Osteocyte (in vitro differentiated cells): ENCODE measurements at places on chromosomes 3 and 15. TPM values are rescaled to one million over a fixed set of nuclear protein-coding genes. Genes with fewer than 3 reads are reported as not detected.

Gene ARF4
- 250 and 252 TPM in 2 replicates for total RNA-seq

Gene EAF2
- 1.4 and 2.4 TPM in 2 replicates for total RNA-seq

Gene FOXB1
- total RNA-seq: not detected in 2 replicates

Gene TIPARP
- total RNA-seq: 152 and 163 TPM in 2 replicates

Gene UCN2
- 0.81 and 0.89 TPM in 2 replicates for total RNA-seq

Gene NAALADL2
- 15.3 and 16.1 TPM in 2 replicates for total RNA-seq

Gene ERC2
- 0.35 and 0.78 TPM in 2 replicates for total RNA-seq

Gene CHRFAM7A
- 1.7 and 3.4 TPM in 2 replicates for total RNA-seq

Gene SSR3
- total RNA-seq: 207 and 208 TPM in 2 replicates

Gene ASB14
- total RNA-seq: not detected in 2 replicates

Gene CATSPER2
- total RNA-seq: 3.1 and 3.3 TPM in 2 replicates

Gene ZNF774
- 1.6 and 3.1 TPM in 2 replicates for total RNA-seq

- DNase-seq: no peak
Observed at GRCh38 chr15:57611938-57612337, 20.2 kb downstream of the MYZAP start.

DNA sequence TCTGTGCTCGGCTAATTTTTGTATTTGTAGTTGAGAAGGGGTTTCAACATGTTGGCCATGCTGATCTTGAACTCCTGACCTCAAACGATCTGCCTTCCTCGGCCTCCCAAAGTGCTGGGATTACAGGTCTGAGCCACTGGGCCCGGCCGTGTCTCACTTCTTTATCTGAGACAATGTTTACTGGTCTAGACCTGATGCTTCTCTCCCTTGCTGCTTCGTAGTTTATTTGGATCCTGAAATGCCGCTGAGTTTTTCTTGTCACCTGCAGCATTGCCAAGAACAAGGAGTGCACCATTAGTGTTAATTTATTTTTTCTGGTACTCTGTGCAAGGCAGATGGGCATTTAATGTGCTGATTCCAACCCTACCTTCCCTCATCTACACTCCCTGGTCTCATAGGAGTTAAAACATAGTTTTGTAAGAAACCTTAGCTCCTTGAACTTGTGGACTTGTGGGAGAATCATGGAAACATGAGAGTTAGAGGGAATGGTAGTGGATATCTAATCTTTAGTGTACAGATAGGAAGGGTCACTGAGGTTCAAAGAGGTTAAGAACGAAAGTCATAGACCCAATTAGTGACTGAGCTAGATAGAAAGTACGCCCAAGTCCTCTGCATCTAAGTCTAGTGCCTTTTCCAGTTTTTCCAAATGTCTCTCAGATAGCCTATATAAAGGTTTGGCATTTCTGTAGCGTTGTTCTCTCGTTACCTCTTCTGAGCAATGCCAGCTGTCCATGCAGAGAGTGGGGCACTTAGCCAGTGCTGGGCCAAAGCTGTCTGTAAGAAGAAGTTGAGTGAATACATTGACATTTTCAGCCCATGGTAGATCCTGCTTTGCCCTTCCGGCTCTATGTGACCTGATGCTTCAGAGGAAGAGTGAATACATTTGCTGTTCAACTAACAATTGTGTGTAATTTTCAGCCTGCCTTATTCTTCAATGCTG is 244.1 kb downstream of the LPP start:
- no peak for DNase-seq

GRCh38 chr15:90407871-90408317 is 19.9 kb downstream of the IQGAP1 start:
- no peak for DNase-seq

DNA sequence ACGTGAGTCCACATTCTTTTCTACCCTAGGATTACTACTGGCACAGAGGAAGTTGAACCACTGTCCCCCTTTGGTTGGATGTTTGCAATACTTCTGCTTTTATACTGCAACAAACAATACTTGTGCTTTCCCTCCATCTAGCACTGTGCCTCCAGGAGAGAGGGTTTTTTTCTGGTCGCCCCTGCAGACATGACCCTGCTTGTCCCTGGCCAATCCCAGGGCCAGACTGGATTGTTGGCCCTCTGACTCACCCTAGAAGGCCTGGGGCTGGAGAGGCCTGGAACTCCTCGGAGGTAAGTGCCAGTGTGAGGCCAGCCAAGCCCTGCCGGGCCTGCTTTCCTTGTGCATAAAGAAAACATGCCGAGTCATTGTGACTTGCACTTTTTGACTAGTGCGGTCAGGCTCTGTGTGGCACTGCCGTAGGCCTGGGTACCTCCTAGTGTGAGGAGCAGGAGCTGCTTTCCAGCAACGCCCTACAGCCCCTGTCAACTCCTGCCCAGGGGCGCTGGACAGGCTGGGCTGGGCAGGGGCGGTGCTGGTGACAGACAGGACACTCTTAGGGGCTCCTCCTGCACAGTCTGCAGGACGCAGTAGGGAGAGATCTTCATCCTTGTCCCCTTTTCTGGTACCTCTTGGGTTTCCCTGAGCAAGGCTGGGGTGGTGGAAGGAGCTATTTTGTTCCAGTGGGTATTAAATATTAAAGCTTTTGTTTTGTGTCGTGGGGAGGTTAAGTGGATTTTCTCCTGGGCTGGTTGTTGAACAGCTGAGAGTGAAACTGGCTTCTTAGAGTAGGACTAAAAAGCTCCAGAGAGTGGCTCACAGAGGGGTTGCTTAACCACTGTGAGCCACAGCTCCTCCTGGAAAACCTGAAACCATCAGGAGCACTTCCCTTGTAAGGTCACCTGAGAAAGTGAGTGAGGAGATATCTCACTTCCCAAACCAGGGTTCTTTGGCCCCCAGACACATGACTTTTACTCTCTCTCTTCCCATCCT is 14.4 kb upstream of the TKT start:
- peak; percentile 95 for DNase-seq

DNA sequence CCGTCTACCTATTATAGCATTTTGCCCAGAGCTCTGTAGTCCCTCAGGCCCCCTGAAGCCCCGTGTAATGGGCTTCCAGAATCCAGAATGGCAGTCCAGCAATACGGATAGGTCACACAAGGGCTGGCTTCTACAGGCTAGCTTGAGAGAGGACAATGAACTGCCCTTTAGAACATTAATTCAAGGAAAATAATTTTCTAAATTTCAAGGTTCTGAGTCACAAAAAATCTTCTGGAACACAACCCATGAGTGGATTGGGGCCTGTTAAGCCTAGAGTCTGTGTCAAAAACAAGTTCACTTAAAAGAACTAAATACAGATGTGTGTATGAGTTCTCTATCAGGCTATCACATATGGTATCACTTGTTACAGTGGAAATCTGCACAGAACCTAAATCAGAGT is 28.8 kb downstream of the DCP1A start:
- DNase-seq: no peak

- DNase-seq: no peak
Observed at GRCh38 chr3:24110051-24110450, 165.0 kb downstream of the NR1D2 start.

GRCh38 chr3:182242489-182242942 is 530.8 kb downstream of the SOX2 start:
- no peak for DNase-seq

- DNase-seq: no peak
Observed at GRCh38 chr3:123158899-123159390, 42.8 kb upstream of the SEC22A start.

- no peak for DNase-seq
Observed at GRCh38 chr3:150236316-150237082, 171.6 kb upstream of the TSC22D2 start.

- no peak for DNase-seq
Observed at GRCh38 chr3:132720228-132720627, 2.0 kb downstream of the NPHP3 start.

- DNase-seq: no peak
Observed at GRCh38 chr3:42662813-42663535, 9.5 kb downstream of the ZBTB47 start.

GRCh38 chr3:17399586-17399985 is 342.8 kb downstream of the TBC1D5 start:
- no peak for DNase-seq

DNA sequence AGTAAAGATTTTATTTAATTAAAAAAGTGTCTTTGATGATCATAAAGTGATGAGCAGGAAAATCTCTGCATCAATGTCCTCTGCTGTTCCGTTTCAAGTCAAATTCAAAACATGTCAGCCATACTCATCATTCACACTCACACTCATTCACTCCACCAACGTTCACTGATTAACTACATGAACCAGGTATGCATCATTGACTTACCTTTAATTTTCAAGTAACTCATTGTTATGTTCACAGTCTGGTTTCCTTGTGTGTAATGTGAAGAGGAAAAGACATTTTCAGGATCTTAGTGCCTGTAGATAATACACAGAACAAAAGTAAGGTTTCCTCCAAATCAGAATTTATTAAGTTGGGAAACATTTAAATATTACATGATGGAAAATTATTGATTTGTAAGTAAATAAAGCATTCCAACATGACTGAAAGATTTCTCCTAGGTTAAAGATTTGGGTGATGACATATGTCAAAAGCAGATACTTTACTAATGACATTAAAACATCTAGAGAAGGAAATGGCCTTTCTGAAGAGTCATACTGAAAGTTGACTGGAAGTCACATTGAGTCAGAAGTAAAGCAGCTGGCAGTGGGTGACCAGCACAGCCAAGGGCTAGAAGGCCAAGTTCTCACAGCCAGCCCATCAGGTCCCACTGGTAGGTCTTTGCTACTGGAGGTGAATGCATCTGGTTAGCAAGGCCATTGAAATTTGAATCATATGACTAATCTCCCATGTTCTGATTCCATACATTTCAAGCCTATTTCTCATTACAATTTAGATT is 251.9 kb downstream of the CDIN1 start:
- DNase-seq: no peak

- no peak for DNase-seq
Observed at GRCh38 chr3:128870347-128870746, 9.1 kb upstream of the ACAD9 start.

DNA sequence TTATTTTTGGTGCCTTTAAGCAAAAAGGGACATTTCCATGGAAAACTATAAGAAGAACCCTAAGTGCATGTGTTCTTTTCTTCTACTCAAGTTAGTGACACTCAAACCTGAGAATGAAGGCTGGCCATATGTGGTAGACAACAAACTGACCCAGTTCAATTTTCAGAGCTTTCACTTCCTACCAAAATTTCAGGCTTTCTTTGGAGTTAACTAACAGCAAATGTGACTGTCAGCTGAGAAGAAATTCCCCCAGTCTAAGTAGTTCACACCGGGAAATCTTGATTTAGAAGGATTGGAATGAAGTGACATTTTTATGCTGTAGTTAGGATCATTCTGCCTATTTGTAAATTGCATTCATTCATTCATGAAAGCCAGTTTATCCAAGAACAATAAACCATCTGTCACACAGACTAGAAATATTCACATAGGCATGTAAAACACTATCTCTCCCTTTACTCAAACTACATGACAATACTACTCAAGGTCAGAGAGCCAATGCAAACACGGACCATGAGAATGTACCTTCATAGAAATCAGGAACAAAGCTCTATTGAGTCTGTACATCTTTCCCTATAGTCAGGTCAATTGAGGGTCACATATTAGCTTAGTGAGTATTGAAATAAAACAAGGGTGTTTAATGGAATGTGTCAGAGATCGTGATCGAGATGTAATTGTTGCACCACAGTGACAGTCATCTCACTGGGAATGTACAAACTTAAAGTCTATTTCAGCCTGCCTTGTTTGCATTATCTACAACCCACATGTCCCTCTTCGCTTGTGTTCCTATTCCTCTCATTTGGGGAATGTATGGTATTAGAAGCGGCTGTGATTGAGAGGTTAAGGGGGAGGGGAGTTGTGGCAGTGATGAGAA is 113.8 kb upstream of the TGFBR2 start:
- DNase-seq: no peak

- DNase-seq: no peak
Observed at GRCh38 chr15:97683831-97684230, 276.7 kb upstream of the ARRDC4 start.

DNA sequence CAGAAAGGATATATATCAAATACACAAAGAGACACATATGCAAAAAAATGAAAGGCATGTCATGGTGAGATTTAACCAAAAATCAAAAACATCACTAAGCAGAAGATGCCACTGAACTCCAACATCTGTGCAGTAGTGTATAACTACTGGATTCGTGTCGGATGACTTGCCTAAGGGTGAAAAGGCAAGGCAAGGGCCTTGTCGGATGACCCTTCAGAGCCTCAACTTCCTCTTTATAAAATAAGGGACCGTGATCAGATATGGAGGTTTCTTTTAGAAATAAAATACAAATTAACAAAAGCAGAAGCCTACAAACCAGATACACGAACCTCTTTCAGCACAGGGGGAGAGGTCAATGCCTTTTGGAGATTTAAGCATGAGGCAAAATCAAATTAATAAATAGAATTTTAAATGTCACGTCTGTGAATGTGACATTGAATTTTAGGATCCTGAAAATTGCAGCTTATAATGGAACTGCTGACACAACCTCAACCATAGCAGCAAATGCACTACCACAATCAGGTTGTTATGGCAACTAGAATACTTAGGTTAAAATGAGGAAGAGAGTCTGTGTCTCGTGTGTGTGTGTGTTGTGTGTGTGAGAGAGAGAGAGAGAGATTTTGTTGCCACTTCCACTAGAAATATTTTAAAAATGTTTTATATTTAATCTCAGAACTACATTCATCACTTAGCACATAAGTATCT is 8.3 kb upstream of the CHRM5 start:
- no peak for DNase-seq

- DNase-seq: no peak
Observed at GRCh38 chr3:105904678-105905284, 36.0 kb upstream of the CBLB start.

DNA sequence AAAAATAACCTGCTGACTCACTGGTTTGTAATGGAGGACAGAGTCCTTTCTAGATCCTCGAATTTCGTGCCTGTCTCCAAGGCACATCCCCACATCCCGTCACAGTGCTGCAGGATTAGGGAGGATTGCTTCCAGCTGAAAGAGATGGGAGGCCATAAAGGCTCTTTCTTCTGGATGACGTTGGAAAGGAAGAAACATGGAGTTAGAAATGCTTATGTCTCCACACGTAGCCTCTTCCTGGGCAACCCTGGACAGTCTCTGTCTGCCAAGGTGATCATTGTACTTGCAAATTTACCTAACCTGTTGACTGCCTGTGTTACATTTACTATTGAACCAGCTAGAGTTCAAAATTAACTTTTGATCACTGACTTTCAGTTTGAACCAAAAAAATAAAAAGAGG is 27.6 kb upstream of the VILL start:
- peak; percentile 23 for DNase-seq

DNA sequence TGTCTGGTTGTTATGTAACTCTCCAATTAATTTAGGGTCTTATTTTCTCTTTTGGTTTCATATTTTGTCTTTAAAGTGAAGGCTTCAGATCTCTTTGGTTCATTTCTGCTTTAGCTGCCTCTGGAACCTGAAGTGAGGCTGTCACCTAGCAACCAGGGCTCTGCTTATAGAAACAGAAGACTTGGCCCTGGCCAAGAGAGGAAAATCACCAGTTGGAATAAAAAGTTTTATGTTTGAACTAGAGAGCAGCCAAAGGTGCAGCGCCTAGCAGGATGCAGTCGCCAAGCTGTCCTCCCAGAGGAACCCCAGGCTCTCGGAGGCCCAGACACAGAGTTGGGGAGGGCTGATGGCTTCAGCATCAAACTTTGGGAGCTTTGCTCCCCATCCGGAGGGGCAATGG is 41.1 kb downstream of the LYZL4 start:
- no peak for DNase-seq
